ENCODE measurements at places on chromosomes 3 and 15.

- DNase-seq: no peak
Observed at GRCh38 chr3:157103280-157103679, 56.7 kb downstream of the CCNL1 start.

GRCh38 chr15:75054172-75054897 lies 30.9 kb downstream of the PPCDC start:
- no peak for DNase-seq

DNA sequence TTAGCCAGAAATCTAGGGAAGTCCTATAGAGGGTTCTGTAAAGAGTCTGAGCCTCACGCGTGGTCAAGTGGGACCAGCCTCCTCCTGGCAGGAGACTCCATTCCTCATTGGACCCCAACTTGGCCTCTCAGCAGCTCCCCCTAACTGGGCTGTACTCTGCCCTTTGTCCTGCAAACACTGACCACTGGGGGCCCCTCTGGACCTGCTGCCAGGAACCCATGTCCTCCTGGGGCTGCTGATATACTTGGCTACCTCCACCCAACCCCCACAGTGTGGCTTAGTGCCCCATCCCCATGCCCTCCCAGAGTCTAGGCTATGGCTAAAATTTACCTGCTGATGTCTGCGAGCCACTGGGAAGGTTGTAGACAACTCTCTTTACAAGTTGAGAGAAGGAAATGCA lies 62.7 kb downstream of the UBP1 start:
- no peak for DNase-seq

DNA sequence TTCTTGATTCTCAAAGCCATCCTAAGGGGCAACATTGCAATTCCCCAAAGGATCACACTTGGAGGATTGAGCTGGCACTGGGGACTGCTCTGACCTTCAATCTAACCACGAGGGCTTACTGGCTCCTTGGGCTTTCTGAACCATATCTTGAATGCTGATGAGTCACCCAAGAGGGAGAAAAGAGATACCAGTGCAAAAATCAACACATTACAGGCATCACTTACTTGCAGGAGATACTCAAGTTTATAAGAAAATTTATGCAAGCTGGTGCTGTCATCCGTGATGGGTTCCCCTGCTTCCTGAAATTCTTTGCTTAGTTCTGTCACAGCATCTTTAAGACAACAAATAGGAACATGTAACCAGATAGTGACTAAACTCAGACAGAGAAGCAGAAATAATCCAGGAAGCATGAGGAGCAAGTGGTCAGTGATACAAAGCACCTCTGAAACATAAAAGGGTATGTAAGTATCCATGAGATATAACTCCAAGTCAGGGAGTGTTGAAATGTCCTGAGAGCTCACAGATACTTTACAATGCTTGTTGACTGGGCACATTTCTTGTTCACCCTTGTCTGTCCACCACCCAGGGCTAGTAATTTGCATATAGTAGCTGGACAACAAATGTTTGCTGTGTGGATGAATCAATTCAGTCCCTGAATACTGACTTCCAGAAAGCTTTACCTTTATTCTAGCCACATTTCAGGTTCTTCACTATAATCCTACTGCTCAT lies 14.1 kb downstream of the FYCO1 start:
- no peak for DNase-seq

DNA sequence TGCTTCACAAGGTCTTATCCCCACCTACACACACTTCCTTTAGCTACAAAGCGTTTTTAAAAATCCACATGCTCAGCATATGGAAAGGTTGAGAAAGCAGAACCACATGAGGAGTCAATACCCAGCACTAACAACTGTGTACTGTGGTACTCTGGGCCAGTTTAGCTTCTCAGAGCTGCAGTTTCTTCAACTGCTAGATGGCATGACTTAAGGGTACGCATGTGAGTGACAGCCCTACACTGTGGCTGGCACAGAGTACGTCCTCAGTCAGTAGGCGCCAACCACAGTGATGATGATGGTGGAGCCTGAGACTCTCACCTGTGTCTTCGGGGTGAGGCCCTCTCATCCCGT lies 17.4 kb downstream of the CCDC12 start:
- DNase-seq: no peak

DNA sequence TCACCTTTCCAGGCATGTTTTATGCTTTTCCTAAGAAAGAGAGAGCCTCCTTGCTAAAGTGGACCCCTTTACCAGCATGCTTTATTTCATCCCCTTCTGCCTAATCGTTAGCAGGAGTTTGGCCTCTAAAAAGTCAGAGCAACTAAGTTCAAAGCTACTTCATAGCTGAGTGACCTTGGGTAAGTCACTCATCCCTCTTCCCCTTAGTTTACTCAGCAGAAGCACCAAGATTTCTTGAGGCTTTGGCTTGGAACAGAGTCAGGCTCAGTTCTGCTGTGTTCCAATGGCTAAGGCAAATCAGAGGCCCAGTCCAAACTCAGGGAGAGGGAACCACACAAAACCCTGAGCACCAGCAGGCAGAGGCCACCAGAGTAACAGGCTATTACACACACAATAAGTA lies 254.9 kb downstream of the TJP1 start:
- DNase-seq: no peak

GRCh38 chr3:86921971-86922680 lies 68.8 kb downstream of the VGLL3 start:
- DNase-seq: peak; percentile 17

- no peak for DNase-seq
Observed at GRCh38 chr3:38152609-38153008, 12.7 kb upstream of the OXSR1 start.

DNA sequence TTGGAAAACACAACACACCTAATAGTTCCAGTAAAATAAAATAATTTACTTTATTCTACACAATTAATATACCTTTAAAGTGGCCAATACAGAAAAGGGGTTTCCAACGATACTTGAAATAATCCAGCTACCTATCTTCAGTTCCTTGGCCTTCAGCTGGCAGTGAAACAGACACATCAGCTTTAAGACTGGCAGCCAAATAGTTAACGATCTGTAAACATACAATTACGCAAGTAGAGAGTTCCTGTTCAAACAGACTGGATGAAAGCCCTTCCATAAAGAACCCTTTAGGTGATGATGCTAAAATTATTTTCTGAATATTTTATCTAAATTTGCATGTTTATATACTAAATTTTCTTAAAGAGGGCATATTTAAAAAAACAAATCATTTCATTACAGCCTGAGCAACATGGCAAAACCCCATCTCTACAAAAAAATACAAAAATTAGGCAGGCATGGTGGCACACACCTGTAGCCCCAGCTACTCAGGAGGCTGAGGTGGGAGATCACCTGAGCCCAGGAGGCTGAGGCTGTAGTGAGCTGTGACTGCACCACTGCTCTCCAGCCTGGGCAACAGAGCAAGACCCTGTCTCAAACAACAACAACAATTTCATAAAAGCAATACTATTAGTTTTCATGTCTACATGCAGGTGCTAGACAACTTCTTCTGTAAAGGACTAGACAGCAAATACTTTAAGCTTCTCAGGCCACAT lies 12.9 kb downstream of the DYNC1LI1 start:
- no peak for DNase-seq

DNA sequence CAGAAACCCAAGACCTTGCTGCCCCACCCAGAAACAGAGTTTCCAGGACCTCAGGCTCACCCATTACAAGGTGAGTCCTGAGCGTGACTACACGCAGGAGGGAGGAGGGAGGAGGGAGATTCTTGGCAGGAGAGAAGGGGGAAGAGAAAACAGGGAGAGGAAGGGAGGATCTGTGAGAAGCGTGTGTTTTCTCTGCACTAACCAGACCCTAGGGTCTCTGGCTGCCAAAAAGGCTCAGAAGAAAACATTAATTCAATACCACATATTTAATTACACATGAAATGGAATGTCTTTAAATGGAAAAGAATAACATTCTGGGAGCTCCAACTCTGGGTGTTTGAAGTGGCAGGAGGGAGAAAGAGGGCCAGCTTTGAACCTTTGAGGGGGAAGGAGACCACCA lies 309.0 kb downstream of the NTRK3 start:
- no peak for DNase-seq
